ENCODE measurements at places on chromosomes 16 and 17.
A peak's percentile ranks its signal among the peaks of the same experiment; 100 is the strongest.

GRCh38 chr17:77072670-77073069, 68.1 kb upstream of the SEC14L1 start:
- DNase-seq, result no peak

DNA sequence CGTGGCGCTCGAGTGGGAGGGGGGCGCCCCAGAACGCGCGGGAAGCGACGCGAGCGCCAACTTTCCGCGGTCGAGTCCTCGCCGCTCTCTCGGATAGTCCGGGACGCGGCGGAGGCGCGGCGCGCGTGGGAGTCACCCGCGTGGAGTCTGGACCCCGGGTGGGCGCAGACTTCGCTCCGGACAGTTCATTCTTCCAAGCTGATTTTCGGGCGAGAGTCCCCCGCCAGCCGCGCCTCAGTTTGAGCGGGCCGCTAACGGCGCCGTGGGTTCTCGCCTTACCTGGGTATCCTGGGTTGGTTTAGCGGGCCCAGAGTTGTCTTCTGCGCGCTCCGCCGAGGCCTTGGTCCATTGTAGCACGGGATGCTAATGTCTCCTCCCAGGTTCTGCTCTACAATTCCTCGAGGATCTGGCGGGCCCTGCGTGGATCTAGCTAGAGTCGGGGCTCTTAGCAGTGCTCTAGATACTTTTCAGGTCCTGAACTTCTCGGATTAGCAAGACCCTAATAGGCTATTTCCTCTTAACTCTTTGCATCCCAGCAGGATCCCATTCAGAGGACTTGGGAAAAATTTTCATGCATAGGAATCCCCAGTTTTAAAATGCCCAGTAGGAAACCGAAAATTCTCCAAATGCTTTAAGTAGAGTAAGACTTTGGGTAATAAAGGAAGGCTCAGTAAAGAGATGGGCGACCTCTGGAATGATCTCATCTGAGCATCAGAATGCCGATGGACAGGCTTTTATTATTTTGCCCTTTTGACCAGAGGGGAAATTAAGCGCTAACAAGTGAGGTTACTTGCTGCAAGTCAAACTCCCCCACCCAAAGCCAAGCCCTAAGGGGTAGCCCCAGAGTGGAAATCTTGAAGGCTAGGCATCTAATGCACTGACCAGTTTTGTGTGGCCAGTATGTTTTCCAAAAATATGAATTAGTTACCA, 537 bp upstream of the GJC1 start:
- peak; percentile 31 for DNase-seq

GRCh38 chr17:1197379-1197778, 17.6 kb upstream of the ABR start:
- DNase-seq, result no peak

GRCh38 chr16:57367116-57367752, 5.1 kb upstream of the CX3CL1 start:
- DNase-seq, result no peak

GRCh38 chr16:19908921-19909320, 24.3 kb upstream of the GPRC5B start:
- DNase-seq, result no peak

DNA sequence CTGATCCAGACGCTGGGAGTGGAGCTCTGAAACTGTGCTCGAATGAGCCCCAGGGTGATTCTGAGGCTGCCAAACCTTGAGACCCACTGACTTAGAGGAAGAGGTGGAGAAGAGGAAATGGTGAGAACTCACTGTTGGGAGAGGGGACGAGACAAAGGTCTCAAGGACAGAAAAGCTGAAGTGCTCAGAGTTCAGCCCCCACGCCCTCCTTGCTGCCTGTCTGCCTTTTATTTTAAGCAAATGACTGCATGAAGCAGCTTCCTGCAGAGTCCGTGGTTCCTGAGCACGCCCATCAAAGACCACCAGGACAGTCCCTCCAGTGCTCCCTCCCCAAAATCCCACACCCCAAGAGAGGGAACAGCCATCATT, 20.4 kb downstream of the COTL1 start:
- no peak for DNase-seq

DNA sequence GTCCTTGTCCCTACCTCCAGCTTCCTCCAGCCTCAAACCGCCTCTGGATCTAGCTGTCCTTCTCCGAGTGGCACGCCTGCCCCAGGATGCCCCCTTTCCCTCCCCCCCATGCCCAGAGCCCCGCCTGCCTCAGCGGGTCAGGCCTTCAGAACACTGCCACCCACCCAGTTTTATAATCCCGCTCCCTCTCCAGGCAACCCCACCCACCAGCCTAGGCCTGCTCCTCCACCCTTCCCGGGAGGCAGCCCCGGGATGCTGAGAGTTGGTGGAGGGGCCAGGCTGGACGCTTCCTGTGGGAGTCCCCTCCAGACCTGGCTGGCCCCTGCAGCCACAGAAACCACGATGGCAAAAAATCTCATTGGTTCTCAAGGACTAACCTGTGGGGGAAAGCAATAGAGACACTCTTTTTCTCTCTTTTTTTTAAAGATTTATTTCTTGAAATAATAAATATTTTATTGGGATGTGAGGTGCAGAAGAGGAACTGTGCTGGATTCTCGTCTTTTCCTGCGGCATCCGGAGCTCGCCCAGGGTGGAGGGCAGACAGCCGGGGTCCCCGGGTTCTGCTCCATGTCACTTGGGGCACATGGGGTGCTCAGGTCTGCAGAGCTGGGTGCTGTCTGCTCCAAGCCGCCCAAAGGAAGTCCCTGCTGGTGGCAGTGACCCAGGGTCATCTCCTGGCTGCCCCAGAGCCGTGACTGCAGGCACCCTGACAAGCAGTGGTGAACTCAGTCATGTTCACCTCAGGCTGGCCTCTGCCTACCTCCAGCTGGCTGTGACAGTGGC, 81.9 kb downstream of the MGAT5B start:
- DNase-seq, result no peak

GRCh38 chr16:14510939-14511799, 118.9 kb downstream of the PARN start:
- DNase-seq, result no peak

DNA sequence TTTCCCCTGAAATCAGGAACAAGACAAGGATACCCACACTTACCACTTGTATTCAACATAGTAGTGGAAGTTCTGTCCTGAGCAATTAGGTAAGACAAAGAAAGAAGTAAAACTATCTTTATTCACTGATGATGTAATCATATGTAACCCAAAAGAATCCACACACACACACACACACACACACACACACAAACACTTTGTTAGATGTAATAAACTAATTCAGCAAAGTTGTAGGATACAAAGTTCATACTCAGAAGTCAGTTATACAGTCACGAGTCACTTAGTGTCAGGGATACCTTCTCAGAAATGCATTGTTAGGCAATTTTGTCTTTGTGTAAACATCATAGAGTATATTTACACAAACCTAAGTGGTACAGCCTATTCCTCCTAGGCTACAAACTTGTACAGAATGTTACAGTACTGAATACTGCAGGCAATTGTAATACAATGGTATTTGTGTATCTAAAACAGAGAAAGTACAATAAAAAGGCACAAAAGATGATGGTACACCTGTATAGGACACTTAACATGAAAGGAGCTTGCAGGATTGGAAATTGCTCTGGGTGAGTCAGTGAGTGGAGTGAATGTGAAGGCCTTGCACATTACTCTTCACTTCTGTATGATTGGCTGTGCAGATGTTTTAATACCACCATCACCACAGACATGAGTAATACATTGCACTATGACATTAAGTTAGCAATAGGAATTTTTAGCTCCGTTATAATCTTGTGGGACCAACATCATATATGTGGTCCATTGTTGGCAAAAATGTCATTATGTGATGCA, 370.1 kb downstream of the ZFHX3 start:
- no peak for DNase-seq

DNA sequence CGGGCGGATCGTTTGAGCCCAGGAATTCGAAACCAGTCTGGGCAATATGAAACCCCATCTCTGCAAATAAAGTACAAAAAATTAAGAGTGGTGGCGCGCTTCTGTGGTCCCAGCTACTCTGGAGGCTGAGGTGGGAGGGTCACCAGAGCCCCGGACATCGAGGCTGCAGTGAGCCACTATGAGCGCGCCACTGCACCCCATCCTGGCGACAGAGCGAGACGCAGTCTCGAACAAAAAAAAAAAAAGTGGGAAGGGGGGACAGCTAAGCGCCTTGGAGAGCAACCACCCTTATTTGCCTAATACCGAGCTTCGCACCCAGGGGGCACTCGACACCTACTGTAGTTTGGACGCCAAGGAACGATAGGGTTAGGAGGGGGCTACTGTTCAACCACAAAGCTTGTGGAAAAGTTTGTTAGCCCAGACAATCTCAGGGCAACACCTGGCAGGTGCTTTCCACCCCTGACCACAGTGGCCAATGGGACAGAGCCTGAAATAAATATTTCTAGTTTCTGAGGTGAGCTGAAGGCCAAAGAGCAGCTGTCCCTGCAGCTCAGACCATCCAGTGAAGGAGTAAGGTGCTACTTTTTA, 847 bp upstream of the PSMC3IP start:
- DNase-seq, result peak; percentile 92

GRCh38 chr17:30368912-30369720, 9.6 kb upstream of the CPD start:
- no peak for DNase-seq

DNA sequence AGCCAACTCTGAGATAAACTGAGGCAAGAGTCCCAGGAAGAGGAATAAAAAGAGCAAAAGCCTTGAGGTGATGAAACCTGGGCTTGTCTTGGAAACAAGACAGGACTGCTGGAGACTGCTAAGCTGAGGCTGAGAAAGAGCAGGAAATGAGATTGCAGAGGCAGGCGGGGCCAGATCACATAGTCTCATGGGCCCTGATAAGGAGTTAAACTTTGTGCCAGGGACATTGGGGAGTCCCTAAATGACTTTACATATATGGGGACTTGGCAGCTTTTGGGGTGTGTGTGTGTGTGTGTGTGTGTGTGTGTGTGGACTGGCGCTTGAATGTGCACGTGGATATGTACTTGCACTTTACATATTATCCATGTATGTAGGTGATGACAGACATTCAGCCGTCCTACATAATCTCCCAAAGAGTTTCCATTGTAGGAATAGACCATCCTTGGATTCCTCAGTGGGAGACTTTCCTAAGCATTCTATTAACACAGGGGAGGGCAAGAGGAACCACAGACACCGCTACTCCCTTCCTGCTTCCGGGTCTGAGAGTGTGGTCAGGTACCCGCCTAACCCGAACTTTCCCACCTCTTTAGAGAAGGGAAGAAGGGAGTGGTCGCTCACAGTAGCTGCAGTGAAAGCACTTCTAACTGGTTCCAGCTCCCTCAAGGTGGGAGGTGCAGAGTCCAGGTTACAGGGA, 123.1 kb downstream of the LYRM1 start:
- no peak for DNase-seq

- peak; percentile 88 for DNase-seq
These were observed 30.3 kb upstream of the CDC42EP4 start for GRCh38 chr17:73342050-73342522.

DNA sequence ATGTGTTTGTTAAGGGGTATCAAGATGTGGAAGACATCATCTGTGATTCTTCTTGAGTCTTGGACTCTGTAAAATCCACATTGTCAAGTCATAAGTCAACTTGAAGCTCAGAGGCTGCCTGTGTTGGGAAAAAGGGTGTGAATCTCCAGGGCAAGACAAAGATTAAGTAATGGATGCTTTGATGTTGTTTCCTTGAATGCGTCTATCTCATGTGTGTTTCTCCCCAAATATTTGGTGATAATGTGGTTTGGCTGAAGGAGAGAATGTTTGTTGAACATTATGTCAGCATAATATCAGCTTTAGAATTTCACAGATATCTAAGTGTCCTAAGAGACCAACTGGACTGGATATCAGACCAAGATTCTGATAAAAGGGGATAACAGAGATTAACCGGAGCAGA, 24.1 kb upstream of the KCNJ16 start:
- no peak for DNase-seq

- no peak for DNase-seq
These were observed 278.3 kb downstream of the KCNJ2 start for GRCh38 chr17:70447588-70447987.

DNA sequence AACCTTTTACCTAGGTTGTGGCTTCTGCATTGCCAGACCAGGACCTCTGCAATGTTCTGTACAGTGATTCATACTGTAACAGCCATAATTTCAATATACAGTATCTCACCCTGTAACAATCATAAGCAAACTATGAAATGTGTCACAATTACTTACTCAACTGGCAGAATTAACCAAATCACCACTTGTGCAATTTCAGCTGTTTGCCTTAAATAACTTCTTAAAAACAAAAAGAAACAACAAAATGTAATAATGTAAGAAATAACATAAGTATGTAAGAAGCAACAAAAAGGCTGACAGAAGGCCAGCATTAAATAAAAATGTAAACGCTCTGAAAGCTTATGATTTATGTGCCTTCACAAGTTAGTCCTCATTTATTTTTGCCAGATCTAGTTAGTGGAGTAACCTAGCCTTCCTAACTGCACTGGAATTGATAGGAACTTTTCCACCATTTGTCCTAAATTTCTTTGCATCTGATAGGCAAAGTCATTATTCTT, 96.9 kb downstream of the SKAP1 start:
- DNase-seq, result no peak

GRCh38 chr17:40480501-40481003, 20.9 kb downstream of the TNS4 start:
- no peak for DNase-seq

DNA sequence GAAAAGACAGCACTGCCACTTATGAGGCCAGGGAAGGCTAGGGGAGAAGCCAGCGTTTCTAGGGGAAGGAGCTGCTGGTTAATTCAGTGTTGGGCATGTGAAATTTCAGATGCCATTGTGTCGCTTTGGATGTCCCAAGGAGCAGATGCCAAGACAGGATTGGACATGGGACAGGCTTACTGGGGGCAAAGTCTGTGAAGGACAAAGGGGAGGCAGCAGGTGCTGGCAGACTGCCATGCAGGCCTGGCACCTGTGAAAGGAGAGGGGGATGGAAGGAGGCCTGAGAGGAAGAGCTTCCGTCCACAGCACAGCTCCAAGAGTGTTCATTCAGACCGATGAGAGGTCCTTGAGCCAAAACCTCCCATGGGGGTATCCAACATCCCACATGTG, 255.5 kb upstream of the RPL38 start:
- no peak for DNase-seq

- no peak for DNase-seq
These were observed 161.3 kb downstream of the AATF start for GRCh38 chr17:37109731-37110710.

DNA sequence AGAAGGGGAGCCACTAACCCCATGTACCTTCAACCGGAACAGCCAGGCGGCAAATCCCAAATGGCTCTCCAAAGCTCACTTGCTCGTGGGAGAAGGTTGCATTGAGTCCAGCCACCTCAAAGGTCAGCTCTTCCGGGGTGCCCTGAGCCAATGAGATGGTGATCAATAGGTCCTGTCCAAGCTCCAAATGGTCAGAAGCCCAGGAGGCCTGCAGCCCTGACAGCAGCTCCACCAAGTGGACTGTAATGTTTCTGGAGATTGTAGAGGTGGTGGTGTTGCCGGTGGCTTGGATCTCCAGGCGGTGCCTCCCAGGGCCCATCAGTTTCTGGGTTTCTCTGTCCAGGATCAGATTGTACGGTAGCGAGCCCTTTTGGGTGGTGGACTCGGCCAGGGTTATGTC, 39.9 kb upstream of the BCO1 start:
- DNase-seq, result no peak

DNA sequence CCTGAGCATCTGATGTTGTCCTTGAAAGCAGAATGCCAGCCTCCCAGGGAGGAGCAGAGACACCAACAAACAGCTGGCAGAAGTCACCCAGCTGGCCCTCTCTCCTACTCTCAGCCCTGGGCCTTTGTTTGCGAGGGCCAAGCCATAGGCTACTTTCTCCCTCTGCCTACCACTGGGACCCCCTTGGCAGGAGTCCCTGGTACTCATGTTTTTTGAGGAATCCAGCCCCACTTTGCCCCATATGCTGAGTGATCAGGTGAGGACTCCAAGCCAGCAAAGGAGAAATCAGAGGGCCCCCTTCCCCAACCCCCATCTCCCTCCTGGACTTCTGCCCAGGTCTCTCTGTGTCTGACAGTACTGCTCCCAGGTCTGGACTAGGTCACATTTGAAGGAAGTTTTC, 121.9 kb downstream of the USP31 start:
- DNase-seq, result no peak
